CD4-positive, CD25-positive, alpha-beta regulatory T cell (primary cell): ENCODE measurements at places on chromosomes 2 and 18. TPM values are rescaled to one million over a fixed set of nuclear protein-coding genes. Genes with fewer than 3 reads are reported as not detected.

Gene TUBA3D
- not detected for polyA plus RNA-seq

Gene FN1
- 0.89 TPM for polyA plus RNA-seq

Gene GKN2
- polyA plus RNA-seq = not detected

Gene SAG
- not detected for polyA plus RNA-seq

Gene RBM44
- polyA plus RNA-seq = 0.28 TPM

Gene FOXI3
- polyA plus RNA-seq = not detected

Gene THSD7B
- not detected for polyA plus RNA-seq

Gene COL6A3
- 0.82 TPM for polyA plus RNA-seq

Gene IL36A
- polyA plus RNA-seq = not detected

Gene IL18R1
- 6.9 TPM for polyA plus RNA-seq

Gene SERPINB10
- polyA plus RNA-seq = not detected

Gene MC4R
- not detected for polyA plus RNA-seq

Gene ADGRF3
- polyA plus RNA-seq = 0.23 TPM

Gene UGT1A7
- not detected for polyA plus RNA-seq

Gene FSIP2
- polyA plus RNA-seq = not detected

Gene ATAD2B
- 8.2 TPM for polyA plus RNA-seq

Gene MORN2
- 7.4 TPM for polyA plus RNA-seq

Gene EFR3B
- polyA plus RNA-seq = 0.05 TPM

Gene FAM228A
- polyA plus RNA-seq = not detected

Gene GRB14
- not detected for polyA plus RNA-seq

Gene CRIM1
- 0.74 TPM for polyA plus RNA-seq

Gene CD8B2
- polyA plus RNA-seq = 0.13 TPM

Gene ALKAL2
- not detected for polyA plus RNA-seq

Gene OSGEPL1
- polyA plus RNA-seq = 11.5 TPM

Gene ABHD1
- 1.7 TPM for polyA plus RNA-seq

Gene MAPRE2
- 74.3 TPM for polyA plus RNA-seq

Gene VSNL1
- not detected for polyA plus RNA-seq

Gene POMC
- polyA plus RNA-seq = 4.4 TPM

Gene EVX2
- not detected for polyA plus RNA-seq

Gene CFAP65
- polyA plus RNA-seq = not detected

Gene LHCGR
- polyA plus RNA-seq = not detected

Gene TNFAIP6
- polyA plus RNA-seq = not detected

Gene TMEM163
- 0.33 TPM for polyA plus RNA-seq

Gene MC5R
- not detected for polyA plus RNA-seq

Gene CCDC142
- polyA plus RNA-seq = 10.7 TPM

Gene ERFE
- not detected for polyA plus RNA-seq

Gene CMPK2
- 1.7 TPM for polyA plus RNA-seq

Gene KCNE4
- not detected for polyA plus RNA-seq

Gene MGAT4A
- 143 TPM for polyA plus RNA-seq

Gene GAREM1
- polyA plus RNA-seq = not detected

Gene SCN2A
- polyA plus RNA-seq = not detected

Gene GAL3ST2
- polyA plus RNA-seq = not detected

Gene ASB3
- polyA plus RNA-seq = 26.7 TPM

Gene TMEM182
- 3.3 TPM for polyA plus RNA-seq

Gene UGT1A5
- not detected for polyA plus RNA-seq
